ENCODE measurements at places on chromosomes 2 and 18. TPM values are rescaled to one million over a fixed set of nuclear protein-coding genes. Genes with fewer than 3 reads are reported as not detected.

DNA sequence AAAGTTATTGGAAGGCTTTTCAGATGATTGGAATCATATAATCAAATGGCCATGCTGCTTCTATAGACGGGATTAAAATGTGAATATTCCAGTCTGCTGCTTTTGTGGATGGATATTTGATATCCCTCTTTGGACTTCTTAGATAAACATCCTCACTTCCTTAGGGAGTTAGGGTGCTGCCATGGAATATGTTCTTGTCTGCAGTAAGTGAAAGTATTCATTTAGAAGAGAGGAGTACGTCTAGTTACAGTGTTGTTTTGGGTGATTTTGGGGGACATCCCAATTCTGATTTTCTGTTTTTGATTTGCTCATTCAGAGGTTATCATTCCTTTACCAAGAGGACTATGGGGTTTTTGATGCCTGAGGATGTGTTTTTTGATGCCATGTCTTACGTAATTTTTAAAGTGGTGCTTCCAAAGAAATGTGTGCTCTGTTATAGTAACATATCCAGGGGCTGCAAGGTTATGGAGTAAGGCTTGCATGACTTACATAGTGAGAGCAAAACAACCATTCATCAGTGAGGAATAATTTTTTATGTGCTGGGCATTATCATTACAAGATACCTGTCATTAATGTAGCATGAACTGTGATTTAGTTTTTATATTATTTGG lies 33.6 kb downstream of the ASXL3 start:
- no peak for DNase-seq

DNA sequence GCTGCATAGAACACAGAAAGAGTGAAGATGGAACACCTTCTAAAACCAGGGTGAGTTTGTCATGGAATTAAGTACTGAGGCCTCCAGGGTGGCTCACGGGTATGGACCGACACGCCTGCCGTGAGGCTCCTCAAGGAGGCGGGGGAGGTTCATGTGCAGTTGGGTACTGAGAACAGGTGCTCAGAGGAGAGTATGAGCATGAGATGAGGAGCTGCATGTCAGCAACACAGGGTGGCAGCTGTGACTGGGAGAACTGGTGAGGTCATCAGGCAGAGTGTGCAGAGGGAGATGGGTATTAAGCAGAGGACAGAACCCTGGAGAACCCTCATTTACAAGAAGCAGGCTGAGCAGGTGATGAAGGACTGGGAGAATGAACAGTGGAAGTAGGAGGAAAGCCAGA lies 63.2 kb upstream of the KLHL29 start:
- no peak for DNase-seq

Gene EPC2
- 27.7 TPM for total RNA-seq

GRCh38 chr2:191018643-191019119 lies 4.7 kb upstream of the STAT1 start:
- DNase-seq = no peak

GRCh38 chr2:46806526-46806925 lies 109.1 kb downstream of the MCFD2 start:
- no peak for DNase-seq

DNA sequence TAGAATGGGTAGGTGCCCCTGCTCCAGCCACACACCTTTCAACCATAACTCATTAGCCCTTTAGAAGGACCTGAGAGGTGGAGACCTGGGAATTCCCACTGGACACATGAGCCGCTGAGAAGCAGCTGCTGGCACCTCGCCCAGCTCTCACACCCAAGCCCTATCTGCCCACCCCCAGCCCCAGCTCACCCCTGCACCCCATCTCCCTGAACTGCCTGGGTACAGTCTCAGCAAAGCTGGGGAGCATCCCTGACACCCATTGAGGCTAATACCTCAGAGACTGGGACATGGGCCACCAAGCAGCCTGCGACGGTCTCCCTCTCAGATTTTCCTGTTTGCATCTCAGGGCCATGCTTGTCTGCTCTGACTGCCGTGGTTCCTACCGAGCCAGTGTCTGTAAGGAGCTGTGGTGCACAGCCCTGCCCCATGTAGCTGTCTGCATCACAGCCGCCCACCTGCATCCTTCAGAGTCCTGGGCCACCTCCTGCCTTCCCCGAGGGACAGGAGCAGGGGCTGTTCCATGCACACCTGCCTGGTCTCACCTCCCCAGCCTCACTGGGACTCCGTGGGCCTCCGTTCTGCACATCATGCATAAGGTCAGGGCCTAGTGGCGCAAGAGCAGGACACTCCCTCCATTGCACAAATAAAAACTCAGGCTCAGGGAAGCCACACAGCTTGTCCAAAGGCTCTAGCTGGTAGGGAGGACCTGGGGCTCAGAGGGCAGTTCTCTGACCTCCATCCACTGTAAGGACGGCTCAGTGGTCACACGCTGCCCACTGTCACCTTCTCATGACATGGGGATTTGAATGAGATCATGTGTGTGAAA lies 90.0 kb downstream of the SEPTIN10 start:
- no peak for DNase-seq
